ENCODE measurements at places on chromosomes 1 and 21.

GRCh38 chr1:54997711-54997986, 1.1 kb upstream of the BSND start:
- no peak for DNase-seq

DNA sequence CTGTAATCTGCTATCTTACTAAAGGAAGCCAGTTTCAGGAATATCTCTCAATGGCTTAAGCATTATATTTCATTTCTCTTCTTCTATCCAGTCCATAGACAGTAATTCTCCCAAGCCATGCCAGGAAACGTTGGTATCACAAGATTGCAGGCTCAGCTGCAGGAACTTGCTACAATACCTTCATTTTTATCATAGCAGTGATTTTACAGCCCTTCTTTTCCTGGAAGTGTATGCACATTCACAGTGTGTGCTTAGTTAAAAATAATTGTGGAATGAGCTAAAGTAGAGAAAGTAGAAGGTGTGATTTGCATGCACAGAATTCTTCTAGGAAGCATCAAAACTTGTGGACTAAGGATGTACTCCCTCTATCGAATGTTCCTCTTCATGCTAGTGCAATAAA, 647.2 kb upstream of the PTBP2 start:
- DNase-seq, result no peak

GRCh38 chr21:31316488-31317169, 27.4 kb downstream of the TIAM1 start:
- no peak for DNase-seq

GRCh38 chr1:153598309-153599172, 14.4 kb downstream of the S100A16 start:
- no peak for DNase-seq

DNA sequence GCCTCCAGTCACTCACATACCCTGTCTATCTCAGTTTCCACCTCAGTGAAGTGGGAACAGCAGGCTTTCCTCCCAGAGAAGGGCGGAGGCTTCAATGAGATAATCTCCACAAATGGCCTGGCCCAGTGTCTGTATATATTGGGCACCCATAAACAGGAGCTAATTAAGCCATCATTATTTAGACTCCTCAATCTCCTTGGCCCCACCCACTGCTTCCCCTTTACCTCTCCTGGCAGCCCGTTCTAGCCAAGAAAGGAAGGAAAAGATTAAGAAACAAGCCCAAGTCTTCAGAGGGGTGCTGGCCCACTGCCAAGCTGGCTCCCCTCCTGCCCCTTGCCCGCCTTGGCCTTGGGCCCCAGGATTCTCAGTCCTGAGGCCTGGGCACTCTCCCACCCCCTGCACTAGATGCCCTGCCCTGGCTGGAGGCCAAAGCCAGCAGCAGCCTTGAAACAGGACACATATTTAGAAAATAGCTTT, 15.9 kb upstream of the EPB41 start:
- no peak for DNase-seq

DNA sequence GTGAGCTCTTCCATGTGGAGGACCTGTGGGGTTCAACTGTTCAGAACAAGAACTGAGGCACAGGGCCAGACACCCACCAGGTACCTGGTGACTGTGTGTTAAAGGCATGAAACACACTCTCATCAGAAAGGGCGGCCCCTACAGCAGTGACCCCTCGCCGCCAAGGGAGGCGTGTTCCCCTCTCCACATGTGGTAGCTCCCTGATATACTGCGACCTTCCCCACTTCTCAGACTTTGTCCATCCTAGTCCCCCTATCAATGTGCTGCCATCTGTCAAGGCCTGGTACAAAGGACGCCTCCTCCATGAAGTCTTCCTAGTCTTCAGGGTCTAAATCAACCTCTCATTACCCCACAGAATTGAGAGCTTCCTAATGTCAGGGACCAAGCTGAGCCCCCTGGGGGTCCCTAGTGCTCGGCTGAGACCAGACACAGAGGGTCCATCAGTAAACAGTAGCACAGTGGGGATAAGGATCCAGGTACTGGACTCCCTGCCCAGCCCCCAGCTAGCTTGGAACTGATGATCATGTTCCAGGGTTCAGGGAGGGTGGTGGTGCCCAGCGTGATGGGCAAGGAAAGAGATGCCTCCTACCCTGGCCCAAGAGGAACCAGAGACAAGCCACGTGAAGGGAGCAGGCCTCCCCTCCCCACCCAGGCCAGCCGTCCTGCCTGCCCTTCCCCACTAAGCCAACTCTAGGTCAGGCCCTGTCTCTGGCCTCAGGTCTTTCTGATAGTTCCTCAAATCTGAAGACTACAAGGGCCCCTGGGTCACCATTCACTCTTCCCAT, 10.3 kb downstream of the SDC3 start:
- no peak for DNase-seq

- DNase-seq, result no peak
These were observed 29.5 kb downstream of the HLX start for GRCh38 chr1:220908757-220909156.

DNA sequence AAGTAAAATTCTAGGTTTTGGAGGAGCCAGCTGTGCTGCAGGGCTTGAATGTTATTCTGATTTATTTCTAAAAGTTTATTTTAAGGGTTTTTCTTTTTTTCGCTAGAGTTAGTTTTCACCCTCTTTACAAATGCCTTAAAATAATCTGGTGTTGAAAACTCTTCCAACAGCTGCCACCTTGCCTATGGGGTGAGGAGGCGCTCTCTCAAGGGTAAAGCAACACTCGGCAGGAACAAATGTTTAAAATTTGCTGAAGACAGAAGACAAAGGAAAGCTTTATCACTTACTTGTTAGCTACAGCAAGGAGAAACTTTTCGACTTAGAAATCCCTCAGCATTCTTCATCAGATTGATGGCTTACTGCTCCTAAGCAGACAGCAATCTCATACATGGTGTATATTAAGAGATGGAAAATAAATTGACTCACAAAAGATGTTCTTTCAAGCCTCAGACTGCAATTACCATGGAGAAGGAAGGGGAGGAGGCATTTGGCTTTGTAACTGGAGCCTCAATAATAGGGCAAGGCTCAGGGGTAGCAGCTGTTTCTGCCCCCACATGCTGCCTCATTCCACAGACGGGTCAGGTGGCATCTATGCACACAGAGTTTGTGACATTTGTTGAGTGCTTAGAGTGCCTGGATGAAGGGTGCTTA, 79.8 kb upstream of the RALGPS2 start:
- no peak for DNase-seq

- no peak for DNase-seq
These were observed 143.9 kb upstream of the KLHDC7A start for GRCh38 chr1:18336801-18337200.

DNA sequence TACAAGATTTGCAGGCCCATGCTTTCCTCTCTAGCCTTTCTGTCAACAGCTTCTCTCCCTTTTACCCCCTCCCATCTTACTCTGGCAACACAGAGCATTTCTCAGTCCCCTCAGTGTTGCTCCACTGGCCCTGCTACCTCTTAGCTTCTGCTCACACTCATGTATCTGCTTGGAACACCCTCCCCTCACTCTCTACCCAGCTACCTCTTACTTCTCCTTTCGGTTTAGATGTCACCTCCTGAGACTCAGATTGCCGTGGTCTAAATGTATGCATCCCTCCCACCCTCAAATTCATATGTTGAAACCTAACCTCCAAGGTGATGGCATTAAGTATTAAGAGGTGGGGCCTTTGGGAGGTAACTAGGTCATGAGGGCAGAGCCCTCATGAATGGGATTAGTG, 80.1 kb downstream of the FOXD2 start:
- DNase-seq, result no peak

DNA sequence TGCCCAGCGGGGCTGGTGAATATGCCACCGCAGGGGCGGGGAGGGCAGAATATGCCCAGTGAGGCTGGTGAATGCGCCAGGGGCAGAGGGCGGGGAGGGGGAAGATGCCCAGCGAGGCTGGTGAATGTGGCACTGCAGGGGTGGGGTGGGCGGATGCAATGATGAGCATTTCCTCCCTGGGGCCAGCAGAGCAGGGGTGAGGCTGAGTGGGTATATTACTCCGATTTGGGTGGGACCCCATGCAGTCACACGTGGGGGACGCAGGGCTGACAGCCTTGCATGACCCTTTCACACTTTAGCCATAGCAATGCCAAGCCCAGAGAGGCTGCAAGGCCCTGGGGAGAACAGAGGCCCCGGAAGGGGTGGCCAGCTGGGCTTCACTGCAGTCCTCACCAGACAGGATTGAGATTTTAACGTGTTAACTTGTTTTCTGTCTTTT, 9.3 kb upstream of the SLX9 start:
- DNase-seq, result no peak

DNA sequence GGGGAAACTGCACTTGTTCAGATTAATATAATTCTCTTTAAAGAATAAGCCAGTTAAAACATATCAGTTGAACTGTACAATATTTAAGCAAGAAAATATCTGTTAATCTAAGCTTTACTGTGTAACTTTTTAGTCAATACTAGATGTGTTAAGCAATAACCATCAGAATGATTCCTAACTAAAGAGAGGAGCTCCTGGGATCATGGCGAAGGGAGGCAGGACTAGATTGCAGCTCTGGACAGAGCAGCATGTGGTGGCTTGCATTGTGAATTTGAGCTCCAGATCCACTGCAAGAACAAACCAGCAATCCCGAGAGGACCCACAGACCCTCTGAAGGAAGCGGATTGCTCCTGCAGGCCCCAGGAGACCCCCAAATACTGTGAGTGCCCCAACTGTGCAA, 21.9 kb downstream of the LYST start:
- DNase-seq, result no peak

DNA sequence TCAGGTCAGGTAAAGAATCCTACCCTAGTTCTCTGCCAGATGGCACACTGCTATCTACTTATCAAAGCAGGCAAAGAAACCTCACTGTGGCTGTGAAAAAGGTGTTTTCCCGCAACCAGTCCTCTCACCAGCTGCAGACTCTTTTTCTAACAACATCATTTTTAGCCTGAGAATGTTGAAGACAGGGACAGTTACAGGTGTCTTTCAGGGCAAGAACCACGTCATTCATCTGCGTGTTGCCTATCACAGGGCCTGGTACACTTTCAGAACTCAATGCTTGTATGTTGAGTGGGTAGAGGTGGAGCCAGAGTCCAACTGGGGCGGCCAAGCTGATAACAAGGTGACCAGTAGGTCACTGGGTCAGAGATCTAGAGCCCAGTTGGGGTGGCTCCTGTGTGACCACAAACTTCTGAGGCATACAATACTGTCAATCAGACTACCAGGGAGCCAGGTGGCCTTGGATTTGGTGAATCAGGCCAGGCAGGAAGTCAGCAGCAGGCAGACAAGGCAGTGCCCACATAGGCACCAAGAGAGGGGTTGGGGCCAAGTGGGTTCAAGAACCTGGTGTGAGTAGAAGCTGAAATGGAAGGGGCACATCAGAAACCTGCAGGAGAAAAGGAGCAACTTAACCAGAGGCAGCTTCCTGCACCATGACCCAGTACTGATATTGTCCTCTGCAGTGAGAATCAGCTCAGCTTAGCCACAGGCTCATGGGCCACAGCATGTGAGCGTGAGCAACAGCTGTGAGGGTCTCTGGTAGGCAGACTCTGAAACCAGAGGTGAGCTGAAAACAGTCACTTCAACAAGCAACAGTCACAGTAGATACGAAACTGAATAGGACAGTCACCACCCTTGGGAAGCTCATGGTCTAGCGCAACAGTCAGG, 123.6 kb downstream of the DTL start:
- DNase-seq, result peak; percentile 28

GRCh38 chr1:72122099-72122880, 160.0 kb downstream of the NEGR1 start:
- no peak for DNase-seq

GRCh38 chr1:195941314-195941713, 666.9 kb downstream of the KCNT2 start:
- DNase-seq, result no peak
